ENCODE measurements at places on chromosomes 13 and 19.

DNA sequence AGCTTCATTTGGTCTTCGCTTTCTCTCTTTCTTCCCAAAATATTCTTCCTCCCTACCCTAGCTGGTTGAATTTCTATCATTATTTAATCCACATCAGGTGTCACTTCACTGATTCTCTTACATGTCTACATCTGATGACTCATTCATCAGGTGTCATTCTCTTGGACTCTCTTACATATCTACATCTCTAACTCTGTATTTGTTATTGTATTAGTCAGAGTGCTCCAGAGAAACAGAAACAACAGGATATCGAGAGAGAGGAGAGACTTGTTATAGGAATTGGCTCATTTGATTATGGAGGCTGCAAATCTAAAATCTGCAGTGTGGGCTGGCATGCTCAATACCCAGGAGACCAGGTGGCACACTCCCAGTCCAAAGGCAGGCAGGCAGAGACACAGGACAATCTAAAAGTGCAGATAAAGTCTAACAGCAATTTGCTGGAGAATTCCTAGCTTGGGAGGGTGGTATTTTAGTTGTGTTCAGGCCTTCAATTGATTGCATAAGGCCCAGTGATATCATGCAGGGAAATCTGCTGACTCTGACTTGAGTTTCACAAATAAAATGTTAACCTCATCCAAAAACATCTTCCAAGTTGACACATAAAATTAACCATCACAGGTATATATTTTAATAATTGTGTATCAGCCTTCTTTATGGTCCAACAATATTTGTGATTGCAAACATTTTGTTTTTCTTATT is 541.4 kb upstream of the SLITRK5 start:
- DNase-seq, result no peak

DNA sequence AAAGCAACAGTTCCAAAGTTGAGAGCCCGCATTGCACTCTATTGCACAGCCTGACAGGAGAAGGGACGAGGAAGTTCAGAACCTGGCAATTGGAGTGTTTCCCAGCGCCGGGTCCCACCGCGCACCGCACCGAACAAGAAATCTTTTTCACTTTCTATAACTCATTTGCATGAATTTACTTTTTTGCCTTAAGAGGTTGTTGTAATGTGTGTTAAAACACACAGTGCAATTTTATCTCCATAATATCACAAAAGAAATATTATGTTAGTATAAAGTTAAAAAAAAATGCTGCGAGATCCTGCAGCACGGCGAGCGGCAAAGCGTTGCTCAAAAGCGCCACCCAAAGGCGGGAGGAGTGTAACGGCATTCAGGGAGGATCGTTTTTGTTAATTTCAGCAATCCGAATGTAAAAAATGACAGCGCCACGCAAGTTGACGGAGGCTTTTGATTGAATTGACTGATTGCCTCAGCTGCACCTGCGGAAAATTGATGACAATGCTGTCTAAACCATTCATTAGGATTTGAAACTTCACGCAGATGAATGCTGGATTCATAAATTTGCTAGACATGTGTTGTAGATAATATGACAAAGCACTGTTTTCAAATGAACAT is 303.6 kb upstream of the ZNF507 start:
- DNase-seq, result no peak

DNA sequence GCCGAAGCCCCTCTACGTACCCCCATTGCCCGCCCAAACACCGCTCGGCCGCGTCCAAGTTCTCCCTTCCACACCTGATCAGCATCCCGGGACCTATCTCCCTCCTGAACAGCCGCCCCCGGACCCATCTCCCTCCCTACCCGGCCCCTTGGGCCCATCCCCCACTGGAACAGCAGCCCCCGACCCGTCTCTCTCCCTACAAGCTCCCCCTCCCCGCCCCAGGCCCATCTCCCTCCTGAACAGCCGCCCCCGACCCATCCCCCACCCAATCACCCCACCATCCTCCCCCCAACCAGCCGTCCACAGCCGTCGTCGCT is 610 bp downstream of the ZSCAN1 start:
- DNase-seq, result no peak

DNA sequence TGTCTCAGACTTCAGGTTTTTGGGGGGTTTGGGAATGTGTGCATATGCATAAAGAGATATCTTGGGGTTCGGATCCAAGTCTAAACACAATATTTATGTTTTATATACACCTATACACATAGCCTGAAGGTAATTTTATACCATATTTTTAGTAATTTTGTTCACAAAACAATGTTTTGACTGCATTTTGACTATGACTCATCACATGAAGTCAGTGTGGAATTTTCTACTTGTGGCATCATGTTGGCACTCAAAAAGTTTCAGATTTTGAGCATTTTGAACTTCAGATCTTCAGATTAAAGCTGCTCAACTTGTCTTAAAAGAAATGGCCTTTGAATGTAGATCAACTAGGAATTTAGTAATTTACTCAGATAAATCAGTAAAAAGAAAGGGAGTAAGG is 712.9 kb upstream of the GPC6 start:
- no peak for DNase-seq

DNA sequence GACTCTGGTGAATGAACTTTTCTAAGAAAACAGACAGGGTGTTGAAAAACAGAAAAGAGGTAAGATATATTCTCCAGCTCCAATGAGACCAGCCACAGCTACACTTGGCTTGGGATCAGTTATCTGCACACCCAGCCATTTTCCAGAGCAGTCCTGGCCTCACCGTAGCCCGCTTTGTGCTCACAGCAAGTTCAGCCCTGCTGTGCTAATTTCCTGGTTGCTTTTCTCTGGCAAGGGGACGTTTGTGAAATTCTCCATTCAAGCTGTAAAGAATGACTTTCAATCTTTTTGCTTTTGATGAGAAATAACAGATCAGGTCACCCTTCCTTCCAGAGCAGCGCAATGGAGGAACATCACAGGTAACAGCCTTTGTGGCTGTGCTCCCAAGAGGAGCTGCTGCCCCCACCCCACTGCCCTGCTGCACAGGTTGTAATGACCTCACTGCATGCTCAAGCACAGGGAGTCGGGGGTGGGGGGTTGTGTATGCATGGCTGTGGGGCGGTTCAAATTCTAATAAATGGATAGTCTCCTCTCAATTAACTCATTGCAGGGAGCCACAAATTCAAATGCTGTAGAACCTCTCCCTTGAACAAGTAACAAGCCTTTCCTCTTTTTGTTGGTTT is 516.6 kb upstream of the NBEA start:
- DNase-seq, result no peak
